ENCODE measurements at places on chromosomes 6 and 20.
A peak's percentile ranks its signal among the peaks of the same experiment; 100 is the strongest.

DNA sequence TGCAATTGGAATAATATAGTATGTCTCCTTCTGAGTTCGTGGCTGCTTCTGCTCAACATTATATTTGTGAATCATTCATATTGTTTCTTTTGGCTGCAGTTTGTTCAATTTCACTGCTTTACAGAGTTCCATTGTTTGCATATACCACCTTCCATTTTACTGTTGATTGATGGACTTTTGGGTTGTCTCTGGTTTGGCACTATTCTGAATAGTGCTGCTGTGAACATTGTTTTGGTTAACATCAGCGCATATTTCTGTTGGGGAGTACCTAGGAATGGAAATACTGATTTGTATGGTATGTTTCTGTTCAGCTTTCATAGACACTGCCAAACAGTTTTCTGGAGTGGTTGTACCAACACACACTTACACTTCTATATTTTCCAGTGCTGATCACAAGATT lies 46.9 kb downstream of the UST start:
- DNase-seq: no peak

GRCh38 chr20:57663241-57663640 lies 43.0 kb upstream of the ZBP1 start:
- DNase-seq: no peak

DNA sequence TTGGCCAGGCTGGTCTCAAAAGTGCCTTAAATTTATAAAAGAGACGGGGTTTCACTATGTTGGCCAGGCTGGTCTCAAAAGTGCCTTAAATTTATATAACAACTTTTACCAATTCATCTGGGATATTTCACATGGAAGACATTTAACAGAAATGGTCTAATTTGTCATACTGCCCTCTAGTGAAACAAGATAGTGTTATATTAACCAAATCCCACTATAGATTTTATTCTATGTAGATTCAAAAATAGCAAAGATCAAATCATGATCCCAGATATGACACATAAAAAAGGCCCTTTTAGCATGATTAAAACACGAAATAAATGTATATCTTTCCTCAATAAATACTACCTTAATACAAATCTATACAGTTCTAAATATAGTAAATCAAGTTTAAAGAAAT lies 102.8 kb upstream of the TFAP2D start:
- DNase-seq: peak; percentile 29

GRCh38 chr20:62536871-62537401 lies 61.1 kb upstream of the GATA5 start:
- DNase-seq: no peak

GRCh38 chr20:366041-366718 lies 14.4 kb upstream of the TRIB3 start:
- no peak for DNase-seq

- DNase-seq: peak; percentile 16
Measured at GRCh38 chr6:6546318-6547109, 42.0 kb upstream of the LY86 start.

DNA sequence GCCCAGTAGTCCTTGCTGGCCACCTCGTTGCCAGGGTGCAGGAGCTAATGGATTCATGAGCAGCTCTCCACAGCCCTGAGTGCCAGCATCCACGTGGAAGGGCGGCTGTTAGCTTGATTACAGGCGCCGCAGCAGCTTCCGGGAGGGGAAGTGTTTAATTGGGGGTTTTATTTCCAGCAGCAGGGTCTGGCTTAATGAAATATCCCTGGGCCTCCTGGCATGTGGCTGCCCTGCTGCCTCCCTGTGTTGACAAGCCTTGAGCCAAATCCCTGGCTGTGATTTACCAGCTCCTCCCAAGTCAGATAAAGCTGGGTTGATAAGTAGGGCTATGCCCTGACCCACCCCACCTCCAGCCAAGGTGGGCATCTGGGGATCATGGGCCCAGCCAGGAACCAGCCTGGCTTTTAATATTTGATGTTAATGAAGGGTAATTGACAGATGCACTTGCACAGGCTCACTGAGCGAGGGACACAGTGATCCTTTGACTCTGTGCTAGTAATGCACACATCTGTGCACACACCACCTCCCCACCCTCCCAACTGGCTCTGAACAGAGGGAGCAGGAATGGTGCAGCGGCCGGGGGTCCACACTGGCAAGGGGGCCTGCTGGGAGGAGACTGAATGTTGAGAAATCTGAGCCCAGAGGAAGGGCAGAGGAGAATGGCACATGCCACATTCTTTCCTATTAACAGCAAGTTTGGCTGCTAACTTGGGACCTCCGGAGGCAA lies 13.6 kb downstream of the GLP1R start:
- no peak for DNase-seq

GRCh38 chr6:104608101-104608500 lies 251.6 kb downstream of the HACE1 start:
- DNase-seq: no peak

GRCh38 chr6:33763483-33763882 lies 16.8 kb upstream of the IP6K3 start:
- no peak for DNase-seq

DNA sequence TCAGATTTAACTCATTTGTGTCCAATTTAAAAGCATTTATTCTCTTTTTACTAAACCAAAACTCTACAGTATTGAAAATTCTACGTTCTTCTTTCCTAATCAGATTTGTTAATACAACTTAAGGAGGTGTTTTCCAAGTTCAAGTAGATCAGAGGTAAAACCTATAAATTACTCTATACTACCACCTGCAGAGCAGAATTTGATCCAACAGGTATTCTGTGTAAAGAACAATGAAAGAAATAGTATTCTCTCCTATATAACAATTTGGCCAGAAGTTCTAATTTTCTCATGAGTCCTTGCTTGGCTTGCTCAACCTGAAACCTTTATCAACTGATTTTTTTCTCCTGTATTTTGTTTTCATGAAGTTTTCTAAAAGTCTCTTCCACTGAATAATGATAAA lies 28.5 kb upstream of the DST start:
- peak; percentile 70 for DNase-seq

DNA sequence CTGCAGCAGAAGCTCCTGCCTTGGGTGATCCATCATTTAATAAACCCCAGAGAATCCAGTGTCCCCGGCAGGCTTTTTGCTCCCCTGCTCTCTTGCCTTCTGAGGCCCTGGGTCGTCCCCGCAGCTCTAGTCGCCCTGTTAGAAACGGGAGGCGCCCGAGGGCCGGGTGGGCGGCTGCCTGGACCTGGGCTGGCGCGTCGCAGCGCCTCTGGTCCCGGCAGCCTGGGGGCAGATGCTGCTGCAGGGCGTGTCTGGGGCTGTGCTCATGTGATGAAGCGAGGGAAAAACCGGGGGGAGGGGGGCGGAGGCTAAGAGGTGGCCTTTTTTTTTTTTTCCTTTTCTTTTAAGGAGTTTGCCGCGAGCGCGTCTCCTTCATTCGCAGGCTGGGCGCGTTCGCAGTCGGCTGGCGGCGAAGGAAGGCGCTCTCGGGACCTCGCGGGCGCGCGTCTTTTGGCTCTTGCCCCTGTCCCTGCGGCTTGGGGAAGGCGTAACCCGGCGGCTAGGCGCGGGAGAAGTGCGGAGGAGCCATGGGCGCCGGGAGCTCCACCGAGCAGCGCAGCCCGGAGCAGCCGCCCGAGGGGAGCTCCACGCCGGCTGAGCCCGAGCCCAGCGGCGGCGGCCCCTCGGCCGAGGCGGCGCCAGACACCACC lies 394 bp downstream of the AKAP12 start:
- DNase-seq: no peak

DNA sequence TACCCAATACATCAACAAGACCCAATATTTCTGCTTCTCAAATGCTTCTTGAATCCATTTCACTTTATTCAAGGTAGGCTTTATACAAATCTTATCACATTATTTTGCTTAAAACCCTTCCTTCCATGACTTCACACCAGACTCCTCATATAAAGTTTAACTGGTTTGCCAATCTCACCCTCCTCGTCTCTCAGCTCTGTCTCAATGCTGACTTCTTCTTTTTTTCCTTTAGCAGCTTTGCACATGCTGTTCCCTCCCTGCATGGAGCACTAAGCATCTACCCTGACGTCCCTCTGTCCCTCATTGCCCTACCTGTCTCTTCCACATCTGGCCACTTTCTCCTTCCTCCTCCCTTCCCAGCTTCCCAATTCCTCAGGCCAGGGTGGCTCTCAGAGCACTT lies 31.4 kb downstream of the KCNK17 start:
- no peak for DNase-seq

GRCh38 chr6:3162565-3163247 lies 5.4 kb upstream of the TUBB2A start:
- peak; percentile 58 for DNase-seq

DNA sequence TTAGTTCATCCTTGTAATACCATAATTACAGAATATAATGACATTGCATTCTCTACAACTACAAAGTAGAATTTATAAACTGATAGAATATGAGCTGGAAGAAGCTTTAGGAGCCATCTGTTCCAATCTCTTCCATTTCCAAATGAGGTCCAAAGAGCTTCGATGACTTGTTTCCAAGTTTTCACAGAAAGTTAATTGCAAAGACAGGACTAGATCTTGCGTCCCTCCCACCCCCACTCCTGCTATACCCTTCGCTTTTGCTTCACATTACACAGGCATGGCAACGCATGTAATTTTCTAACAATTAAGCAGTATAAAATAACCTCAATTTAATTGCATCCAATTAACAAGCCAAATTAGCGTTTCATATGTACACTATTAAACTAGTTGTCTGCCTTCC lies 7.0 kb downstream of the HIVEP2 start:
- DNase-seq: no peak

DNA sequence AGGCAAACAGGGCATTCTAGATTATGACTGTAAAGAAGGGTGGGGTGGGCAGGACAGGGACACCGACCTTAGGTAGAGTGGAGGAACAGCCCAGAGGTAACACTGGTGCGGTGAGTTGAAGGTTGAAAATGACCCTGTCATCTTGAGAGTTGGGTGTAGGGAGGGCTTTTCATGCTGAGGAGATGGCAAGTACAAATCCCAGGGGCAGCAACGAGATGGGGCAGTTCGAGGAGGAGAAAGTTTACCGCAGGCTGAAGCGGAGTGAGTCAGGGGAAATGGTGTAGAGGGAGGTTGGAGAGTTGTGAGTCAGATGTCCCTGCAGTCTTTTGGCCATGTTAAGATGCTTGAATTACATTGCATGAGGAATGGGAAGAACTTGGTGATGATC lies 101.1 kb downstream of the HIVEP1 start:
- DNase-seq: peak; percentile 75

- no peak for DNase-seq
Measured at GRCh38 chr6:17940151-17940792, 47.2 kb downstream of the KIF13A start.

GRCh38 chr6:139145661-139146060 lies 10.8 kb downstream of the HECA start:
- no peak for DNase-seq

- no peak for DNase-seq
Measured at GRCh38 chr6:162379757-162380409, 347.7 kb downstream of the PRKN start.

GRCh38 chr20:57040466-57040865 lies 226.0 kb downstream of the BMP7 start:
- no peak for DNase-seq

- DNase-seq: no peak
Measured at GRCh38 chr6:110852773-110853172, 21.8 kb upstream of the AMD1 start.

- no peak for DNase-seq
Measured at GRCh38 chr6:3299221-3299620, 40.5 kb downstream of the PSMG4 start.

- no peak for DNase-seq
Measured at GRCh38 chr6:2852921-2853322, 11.3 kb upstream of the SERPINB1 start.

DNA sequence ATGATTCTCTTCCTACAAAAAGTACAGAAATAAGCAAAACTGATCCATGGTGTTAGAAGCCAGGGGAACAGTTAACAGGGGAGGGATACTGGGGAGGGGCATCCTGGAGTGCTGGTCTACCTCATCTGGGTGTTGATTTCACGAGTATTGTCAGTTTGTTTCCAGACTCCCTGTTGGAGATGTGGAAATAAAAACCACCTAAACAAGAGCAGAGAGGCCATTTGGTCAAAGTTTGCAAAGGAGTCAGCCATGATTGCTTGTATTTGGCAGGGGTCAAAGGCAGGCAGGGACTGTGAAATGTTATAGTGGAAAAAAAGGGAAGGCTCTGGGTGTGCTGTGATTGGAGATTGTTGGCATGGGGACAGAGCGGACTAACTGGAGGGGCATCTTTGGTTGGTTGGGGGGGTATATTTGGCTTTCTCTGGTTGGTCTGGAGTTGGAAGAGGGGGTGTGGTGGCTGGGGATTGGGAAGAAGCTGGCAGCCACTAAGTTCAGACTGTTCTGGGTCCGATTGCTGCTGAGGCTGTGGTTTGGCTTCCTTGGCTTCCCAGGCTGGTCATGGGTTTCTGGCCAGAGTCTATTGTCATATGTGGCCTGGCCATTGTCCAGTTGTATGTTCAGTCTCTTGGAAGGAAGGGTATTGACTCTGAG lies 14.9 kb upstream of the PANK2 start:
- no peak for DNase-seq

DNA sequence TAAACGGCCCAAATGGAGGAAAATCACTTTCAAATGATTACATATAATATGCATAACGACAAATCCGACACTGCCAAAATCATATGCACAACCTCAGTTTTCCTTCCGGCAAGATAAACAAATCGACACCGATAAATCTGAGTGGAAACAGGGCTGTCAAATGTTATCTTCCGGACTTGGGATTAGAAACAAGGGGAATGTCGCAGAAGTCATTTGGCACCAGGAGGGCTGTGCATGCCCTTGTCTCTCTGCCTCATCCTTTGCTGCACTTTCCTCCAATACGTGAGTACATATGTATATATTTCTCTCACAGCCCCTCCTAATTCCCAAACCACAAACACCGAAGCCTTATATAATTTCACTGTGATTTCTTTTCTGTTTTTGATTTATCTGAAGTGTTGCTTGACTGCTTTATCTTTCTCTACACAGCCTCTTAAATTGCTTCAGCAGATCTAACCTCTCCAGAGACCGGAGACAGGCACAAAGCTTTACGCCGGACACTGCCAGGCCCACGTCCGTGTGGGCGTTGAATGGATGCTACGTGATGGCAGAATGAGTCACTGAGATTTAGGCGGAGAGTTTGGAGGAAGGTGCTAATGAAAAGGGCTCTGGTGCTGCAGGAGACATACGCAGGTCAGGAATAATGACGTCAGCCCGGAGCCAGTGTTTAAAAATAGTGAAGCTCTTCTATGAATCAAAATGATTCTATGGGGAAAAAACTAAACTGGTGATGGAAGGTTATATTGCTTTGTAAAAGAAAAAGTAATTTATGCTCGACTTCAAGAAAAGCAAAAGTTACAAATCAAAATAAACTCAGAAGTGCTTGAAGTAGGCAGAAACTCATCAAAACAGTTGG lies 21.0 kb upstream of the PRELID3B start:
- DNase-seq: peak; percentile 96

GRCh38 chr6:86609549-86610388 lies 327.6 kb upstream of the HTR1E start:
- no peak for DNase-seq

- DNase-seq: peak; percentile 94
Measured at GRCh38 chr6:43627008-43627825, 1.8 kb downstream of the GTPBP2 start.

- DNase-seq: peak; percentile 71
Measured at GRCh38 chr20:33992145-33992922, 1.4 kb upstream of the RALY start.

Measured in bronchial epithelial cell (primary cell).